NCI-H526 treated with DMSO at 0.1 percent for 48 hours (cell line): ENCODE measurements at places on chromosomes 2 and 18.

- no peak for DNase-seq
Observed at GRCh38 chr2:164984428-164984827, 29.1 kb upstream of the SLC38A11 start.

GRCh38 chr2:67883316-67884087 is 179.3 kb downstream of the C1D start:
- DNase-seq: no peak

GRCh38 chr18:4605212-4605611 is 150.1 kb upstream of the DLGAP1 start:
- DNase-seq: peak; percentile 9

- DNase-seq: no peak
Observed at GRCh38 chr2:196951973-196952372, 25.5 kb upstream of the PGAP1 start.

DNA sequence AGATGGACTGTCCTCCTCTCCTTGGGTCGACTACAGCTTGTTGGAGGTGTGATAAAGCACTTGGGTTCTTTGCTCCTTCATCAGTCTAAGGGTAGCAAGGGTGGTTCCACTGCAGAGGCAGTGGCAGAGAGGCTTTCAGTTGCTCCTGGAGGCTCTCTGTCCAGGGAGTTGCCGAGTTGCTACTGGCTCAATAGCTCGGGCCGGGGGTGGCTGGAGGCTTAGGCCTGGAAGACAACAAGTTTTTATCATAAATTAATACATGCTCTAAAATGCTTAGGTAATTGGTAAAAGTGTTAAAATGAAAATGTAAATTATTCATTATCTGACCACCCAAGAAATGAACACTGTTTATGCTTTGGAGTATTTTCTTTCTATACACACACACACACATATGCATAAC is 162.0 kb upstream of the NRP2 start:
- DNase-seq: no peak
